MCF 10A (cell line): ENCODE measurements at places on chromosomes 1 and 21.
A peak's percentile ranks its signal among the peaks of the same experiment; 100 is the strongest.

DNA sequence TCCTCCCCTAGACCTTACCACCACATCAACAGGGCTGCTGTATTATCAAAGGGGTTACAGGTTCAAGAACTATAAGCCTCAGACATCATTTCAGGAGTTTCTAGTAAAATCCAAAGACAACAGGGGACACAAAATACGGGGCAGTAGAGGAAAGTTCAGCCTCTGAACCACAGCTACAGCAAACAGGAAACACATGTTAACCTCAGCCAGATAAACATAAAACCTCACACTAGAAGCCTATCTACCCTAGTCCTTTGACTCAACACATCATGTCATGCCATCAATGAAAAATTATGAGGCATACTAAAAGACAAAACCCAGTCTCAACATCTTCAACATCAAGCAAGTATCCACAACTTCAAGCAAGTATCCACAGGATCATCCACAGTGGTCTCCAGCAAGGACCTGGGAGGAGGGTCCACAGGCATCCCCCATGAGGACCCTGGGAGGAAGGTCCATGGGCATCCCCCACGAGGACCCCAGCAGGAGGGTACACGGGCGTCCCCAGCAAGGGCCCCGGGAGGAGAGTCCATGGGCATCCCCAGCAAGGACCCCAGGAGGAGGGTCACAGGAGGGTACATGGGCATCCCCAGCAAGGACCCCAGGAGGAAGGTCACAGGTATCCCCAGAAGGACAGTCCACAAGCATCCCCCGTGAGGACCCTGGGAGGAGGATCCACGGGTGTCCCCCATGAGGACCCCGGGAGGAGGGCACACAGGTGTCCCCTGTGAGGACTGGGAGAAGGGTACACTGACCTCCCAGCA is 440.0 kb downstream of the MATN1 start:
- DNase-seq, result no peak
- H3K27me3 ChIP-seq, result peaks cover 47% of the 10 kb centered on the region
- H3K36me3 ChIP-seq, result no peaks in the 10 kb centered on the region
- no peaks in the 10 kb centered on the region for H3K4me1 ChIP-seq

DNA sequence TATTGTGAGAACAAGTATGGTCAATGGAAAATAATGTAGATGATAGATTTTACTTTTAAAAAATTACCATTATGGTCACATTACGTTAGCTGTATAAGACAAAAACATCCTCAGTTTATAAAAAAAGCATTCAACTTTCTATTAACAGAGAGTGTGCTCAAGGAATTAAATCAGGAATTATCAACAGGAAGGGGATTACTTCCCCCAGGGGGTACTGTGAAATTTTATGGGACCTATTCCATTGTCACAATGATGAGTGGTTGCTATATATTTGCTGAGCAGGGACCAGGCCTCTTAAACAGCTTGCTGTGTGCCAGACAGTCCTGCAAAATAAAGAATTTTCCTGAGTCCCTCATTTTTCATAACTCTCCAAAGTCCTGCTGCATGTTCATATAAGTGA is 21.2 kb downstream of the JAM2 start:
- no peaks in the 10 kb centered on the region for H3K4me1 ChIP-seq
- no peak overlapping the region for H3K27ac ChIP-seq
- H3K36me3 ChIP-seq, result no peaks in the 10 kb centered on the region
- H3K27me3 ChIP-seq, result no peaks in the 10 kb centered on the region
- no peak for DNase-seq
- no peak overlapping the region for H3K4me3 ChIP-seq

DNA sequence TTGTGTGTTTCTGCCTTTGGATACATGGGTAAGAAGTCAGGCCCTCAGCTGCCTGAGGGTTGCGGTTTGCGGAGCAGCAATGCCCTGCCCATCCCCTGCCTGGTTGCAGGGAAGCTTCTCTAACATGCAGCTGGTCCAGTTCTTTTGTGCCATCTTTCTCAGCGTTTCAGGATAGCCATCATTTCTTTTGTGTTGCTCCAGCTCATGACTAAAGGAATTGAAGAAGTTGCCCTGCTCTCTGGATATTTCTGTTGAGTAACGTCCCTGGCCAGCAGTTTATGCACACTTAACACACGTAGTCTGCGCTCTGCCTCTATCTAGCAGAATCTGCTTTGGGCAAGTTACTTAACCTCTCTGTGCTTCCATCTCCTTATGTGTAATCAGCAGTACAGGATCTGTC is 62.1 kb downstream of the DOP1B start:
- no peak overlapping the region for H3K27ac ChIP-seq
- DNase-seq, result no peak

- no peak overlapping the region for H3K27ac ChIP-seq
- no peaks in the 10 kb centered on the region for H3K4me1 ChIP-seq
- H3K36me3 ChIP-seq, result no peaks in the 10 kb centered on the region
Observed at GRCh38 chr1:30638811-30639210, 84.6 kb downstream of the MATN1 start.

GRCh38 chr1:189775343-189775742 is 702.3 kb downstream of the BRINP3 start:
- peak overlapping the region; percentile 58 for H3K27ac ChIP-seq
- peaks cover 13% of the 10 kb centered on the region for H3K4me1 ChIP-seq
- H3K4me3 ChIP-seq, result no peak overlapping the region
- peak; percentile 67 for DNase-seq
- no peaks in the 10 kb centered on the region for H3K27me3 ChIP-seq
